ENCODE measurements at places on chromosomes 4 and X. TPM values are rescaled to one million over a fixed set of nuclear protein-coding genes. Genes with fewer than 3 reads are reported as not detected.

ADH1C gene
- 1.8 TPM for total RNA-seq

CTAG1A gene
- not detected for total RNA-seq

GAGE12D gene
- not detected for total RNA-seq

ABCG2 gene
- 5.1 TPM for total RNA-seq

NAP1L3 gene
- total RNA-seq = 3.2 TPM

GABRQ gene
- not detected for total RNA-seq

FGF2 gene
- 14.7 TPM for total RNA-seq

HTR2C gene
- total RNA-seq = not detected

BBS12 gene
- 2.5 TPM for total RNA-seq

KLB gene
- total RNA-seq = 2.2 TPM

- no peaks in the 10 kb centered on the region for H3K36me3 ChIP-seq
- DNase-seq = no peak
- H3K27me3 ChIP-seq = no peaks in the 10 kb centered on the region
- no peaks in the 10 kb centered on the region for H3K4me1 ChIP-seq
- no peak overlapping the region for H3K27ac ChIP-seq
- no peak overlapping the region for H3K4me3 ChIP-seq
Measured at GRCh38 chrX:41733939-41734338, 10.0 kb downstream of the GPR82 start.

GRCh38 chr4:338759-339097 is 1.1 kb downstream of the ZNF141 start:
- no peaks in the 10 kb centered on the region for H3K27me3 ChIP-seq
- H3K4me1 ChIP-seq = peaks cover 22% of the 10 kb centered on the region
- H3K4me3 ChIP-seq = peak overlapping the region; percentile 90
- H3K36me3 ChIP-seq = no peaks in the 10 kb centered on the region
- no peak for DNase-seq

DNA sequence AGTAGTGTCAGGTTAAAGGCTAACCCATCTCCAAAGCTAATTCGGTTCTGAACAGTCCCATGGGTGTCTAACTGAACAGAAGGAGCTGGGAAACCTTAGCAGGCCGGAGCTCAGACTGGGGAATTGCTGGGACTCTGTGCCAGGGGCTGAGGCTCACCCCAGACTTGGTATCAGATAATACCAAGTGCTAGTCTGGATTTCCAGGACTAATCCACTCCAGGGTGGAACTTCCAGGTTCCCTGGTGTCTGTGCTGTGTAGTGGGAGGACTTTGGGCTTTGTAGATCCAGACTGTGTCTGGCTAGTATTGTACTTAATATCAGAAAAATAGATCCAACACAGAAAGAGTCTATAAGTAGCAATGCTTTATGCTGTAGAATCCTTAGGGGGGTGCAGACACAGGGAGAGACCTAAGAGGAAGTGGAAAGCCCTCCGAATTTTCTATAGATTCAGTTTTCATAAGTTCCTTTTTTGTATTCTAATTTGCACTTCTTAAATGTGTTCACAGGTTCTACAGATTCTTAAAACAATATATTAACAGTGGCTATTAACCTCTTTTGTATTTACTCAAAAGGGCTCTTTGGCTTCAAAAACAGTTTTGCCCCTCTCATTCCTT is 4.1 kb downstream of the ZNF827 start:
- no peak for DNase-seq
- H3K4me1 ChIP-seq = peaks cover 6% of the 10 kb centered on the region
- H3K27me3 ChIP-seq = peaks cover 41% of the 10 kb centered on the region
- no peak overlapping the region for H3K4me3 ChIP-seq
- H3K27ac ChIP-seq = no peak overlapping the region

DNA sequence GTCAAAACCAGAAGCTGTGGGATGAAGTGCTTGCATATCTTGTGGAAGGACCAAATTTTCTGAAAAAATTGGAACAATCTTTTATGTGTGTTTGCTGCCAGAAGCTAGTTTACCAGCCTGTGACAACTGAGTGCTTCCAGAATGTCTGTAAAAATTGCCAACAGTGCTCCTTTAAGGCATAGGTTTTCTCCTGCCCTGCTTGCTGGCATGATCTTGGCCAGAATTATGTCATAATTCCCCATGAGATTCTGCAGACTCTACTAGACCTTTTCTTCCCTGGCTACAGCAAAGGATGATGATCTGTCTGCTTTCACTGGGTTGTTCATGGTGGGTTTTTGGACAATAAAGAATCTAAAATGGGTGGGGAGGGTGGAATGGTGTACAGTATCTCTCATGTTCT is 196.3 kb upstream of the ZCCHC13 start:
- no peak overlapping the region for H3K27ac ChIP-seq
- peaks cover 5% of the 10 kb centered on the region for H3K27me3 ChIP-seq
- no peaks in the 10 kb centered on the region for H3K36me3 ChIP-seq
- no peak overlapping the region for H3K4me3 ChIP-seq

- peak within 1 kb of the TSS; percentile 57 for H3K27ac ChIP-seq
- H3K4me3 ChIP-seq = peak within 1 kb of the TSS; percentile 42
- H3K36me3 ChIP-seq = no peaks in the 10 kb centered on the region
- DNase-seq = peak; percentile 81
Measured at GRCh38 chrX:150362599-150363481, at the start of gene MAMLD1. MAMLD1 (plus strand) TSS chrX:150363317; CDS start chrX:150445517, 82,200 bp downstream.

GRCh38 chr4:152684007-152684406 is 4.2 kb upstream of the TMEM154 start:
- peaks cover 3% of the 10 kb centered on the region for H3K4me1 ChIP-seq
- H3K27ac ChIP-seq = no peak overlapping the region
- H3K27me3 ChIP-seq = no peaks in the 10 kb centered on the region
- no peaks in the 10 kb centered on the region for H3K36me3 ChIP-seq

DNA sequence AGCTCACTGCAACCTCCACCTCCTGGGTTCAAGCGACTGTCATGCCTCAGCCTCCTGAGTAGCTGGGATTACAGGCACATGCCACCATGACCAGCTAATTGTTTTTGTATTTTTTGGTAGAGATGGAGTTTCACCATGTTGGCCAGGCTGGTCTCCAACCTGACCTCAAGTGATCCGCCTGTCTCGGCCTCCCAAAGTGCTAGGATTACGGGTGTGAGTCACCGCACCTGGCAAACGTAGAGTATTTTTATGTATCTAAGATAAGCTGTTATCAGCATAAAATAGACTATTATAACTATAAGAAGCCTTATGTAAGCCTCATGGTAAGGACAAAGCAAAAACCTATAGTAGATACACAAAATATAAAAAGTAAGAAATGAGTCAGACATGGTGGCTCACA is 304.1 kb downstream of the CHIC1 start:
- H3K4me3 ChIP-seq = no peak overlapping the region
- H3K27ac ChIP-seq = no peak overlapping the region
- H3K36me3 ChIP-seq = no peaks in the 10 kb centered on the region
- no peaks in the 10 kb centered on the region for H3K4me1 ChIP-seq
- DNase-seq = no peak

- no peaks in the 10 kb centered on the region for H3K36me3 ChIP-seq
- no peaks in the 10 kb centered on the region for H3K27me3 ChIP-seq
- H3K27ac ChIP-seq = no peak overlapping the region
- DNase-seq = no peak
Measured at GRCh38 chrX:128458888-128459287, 406.7 kb upstream of the ACTRT1 start.

DNA sequence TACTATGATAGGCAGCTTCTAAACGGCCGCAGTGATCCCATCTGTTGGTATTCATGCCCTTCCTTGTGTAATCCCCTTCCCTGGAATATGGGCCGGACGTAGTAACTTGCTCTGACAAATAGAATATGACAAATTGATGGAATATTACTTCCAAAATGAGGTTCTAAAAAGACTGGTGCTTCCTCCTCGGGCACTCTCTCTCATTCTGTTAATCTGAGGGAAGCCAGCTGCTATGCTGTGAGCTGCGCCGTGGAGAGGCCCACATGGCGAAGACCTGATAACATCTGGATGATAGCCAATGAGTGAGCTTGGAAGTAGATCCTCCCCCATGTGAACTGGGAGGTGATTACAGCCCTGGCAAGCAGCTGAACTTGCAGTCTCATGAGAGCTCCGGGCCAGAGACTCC is 27.2 kb upstream of the SLC25A4 start:
- no peak overlapping the region for H3K27ac ChIP-seq
- H3K36me3 ChIP-seq = no peaks in the 10 kb centered on the region
- peaks cover 4% of the 10 kb centered on the region for H3K27me3 ChIP-seq
- H3K4me3 ChIP-seq = no peak overlapping the region

- no peak for DNase-seq
- no peaks in the 10 kb centered on the region for H3K4me1 ChIP-seq
- H3K36me3 ChIP-seq = no peaks in the 10 kb centered on the region
- H3K27me3 ChIP-seq = no peaks in the 10 kb centered on the region
- H3K27ac ChIP-seq = no peak overlapping the region
Measured at GRCh38 chr4:149489321-149489720, 326.3 kb downstream of the IQCM start.

- DNase-seq = no peak
- no peak overlapping the region for H3K27ac ChIP-seq
- H3K36me3 ChIP-seq = no peaks in the 10 kb centered on the region
- H3K4me1 ChIP-seq = no peaks in the 10 kb centered on the region
Measured at GRCh38 chrX:56618323-56618722, 54.9 kb downstream of the UBQLN2 start.

DNA sequence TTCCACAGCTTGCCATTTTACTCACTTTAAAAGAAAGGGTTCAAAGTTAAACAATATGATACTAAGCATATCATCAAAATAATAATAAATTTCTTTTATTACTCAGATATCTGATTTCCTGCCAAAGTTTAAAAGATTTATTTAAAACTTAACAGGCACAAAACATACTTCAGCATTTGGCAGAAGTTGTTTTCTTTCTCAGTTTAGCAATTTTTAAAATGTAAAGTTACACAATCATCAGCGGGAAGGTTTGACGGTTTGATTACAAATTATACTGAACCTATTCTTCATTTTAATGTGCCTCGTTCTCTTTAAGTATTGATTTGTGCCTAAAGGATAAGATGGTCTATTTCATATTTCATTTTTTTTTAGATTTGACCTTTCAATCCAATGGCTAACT is 227.2 kb downstream of the APBB2 start:
- H3K27ac ChIP-seq = no peak overlapping the region
- no peaks in the 10 kb centered on the region for H3K36me3 ChIP-seq
- H3K27me3 ChIP-seq = no peaks in the 10 kb centered on the region
- peaks cover 11% of the 10 kb centered on the region for H3K4me1 ChIP-seq
- H3K4me3 ChIP-seq = no peak overlapping the region
- no peak for DNase-seq

- DNase-seq = no peak
- H3K36me3 ChIP-seq = no peaks in the 10 kb centered on the region
- no peak overlapping the region for H3K4me3 ChIP-seq
- no peaks in the 10 kb centered on the region for H3K4me1 ChIP-seq
- no peak overlapping the region for H3K27ac ChIP-seq
- no peaks in the 10 kb centered on the region for H3K27me3 ChIP-seq
Measured at GRCh38 chr4:53480909-53481308, 103.5 kb downstream of the FIP1L1 start.
